ENCODE measurements at places on chromosomes 7 and 10. TPM values are rescaled to one million over a fixed set of nuclear protein-coding genes. Genes with fewer than 3 reads are reported as not detected.

DNA sequence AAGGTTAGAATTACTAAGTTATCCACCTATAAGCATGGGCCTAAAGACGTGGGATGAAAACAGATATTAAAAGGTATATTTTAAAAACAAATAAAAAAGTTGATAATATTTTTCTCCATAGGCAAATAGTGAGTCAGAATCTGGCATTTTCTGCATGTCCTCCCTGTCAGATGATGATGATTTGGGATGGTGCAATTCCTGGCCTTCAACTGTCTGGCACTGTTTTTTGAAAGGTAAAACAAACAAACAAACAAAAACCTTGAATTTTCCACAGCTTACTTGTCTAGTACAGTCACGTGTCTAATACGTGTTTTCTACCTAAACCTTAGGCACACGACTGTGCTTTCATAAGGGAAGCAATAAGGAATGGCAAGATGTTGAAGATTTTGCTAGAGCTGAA is 17.4 kb downstream of the HBP1 start:
- no peak for DNase-seq
- H3K4me1 ChIP-seq: no peaks in the 10 kb centered on the region
- H3K27ac ChIP-seq: no peak overlapping the region
- no peaks in the 10 kb centered on the region for H3K27me3 ChIP-seq
- peaks cover 5% of the 10 kb centered on the region for H3K36me3 ChIP-seq

DNA sequence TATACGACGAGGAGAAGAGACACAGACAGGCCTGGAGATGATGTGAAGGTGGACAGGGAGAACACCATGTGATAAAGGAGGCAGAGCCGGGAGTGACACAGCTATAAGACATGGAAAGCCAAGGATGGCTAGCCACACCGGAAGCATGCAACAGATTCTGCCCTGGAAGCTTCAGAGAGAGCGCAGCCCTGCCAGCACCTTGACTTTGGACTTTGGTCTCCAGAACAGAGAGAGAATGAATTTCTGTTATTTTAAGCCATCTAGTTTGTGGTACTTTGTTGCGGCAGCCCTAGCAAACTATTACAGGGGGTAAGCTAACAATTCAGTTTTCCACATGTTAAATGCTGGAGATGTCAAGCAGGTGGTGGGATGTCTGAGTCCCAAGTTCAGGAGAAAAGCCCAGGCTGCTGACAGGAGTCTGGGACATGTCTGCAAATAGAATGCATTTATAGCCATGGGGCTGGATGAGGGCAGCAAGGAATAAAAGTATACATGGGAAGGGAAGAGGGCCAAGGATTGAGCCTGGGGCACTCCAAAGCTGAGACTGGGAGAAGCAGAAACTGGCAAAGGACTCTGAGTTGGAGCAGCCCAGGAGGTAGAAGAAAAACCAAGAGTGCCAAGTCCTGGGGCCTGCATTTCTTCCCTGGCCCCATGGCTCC is 65.1 kb downstream of the ATXN7L1 start:
- no peak overlapping the region for H3K27ac ChIP-seq
- H3K36me3 ChIP-seq: peaks cover 4% of the 10 kb centered on the region
- H3K4me3 ChIP-seq: no peak overlapping the region
- DNase-seq: no peak

- no peaks in the 10 kb centered on the region for H3K27me3 ChIP-seq
- no peaks in the 10 kb centered on the region for H3K36me3 ChIP-seq
- no peak overlapping the region for H3K4me3 ChIP-seq
- DNase-seq: no peak
Measured at GRCh38 chr10:91061608-91062007, 140.7 kb upstream of the ANKRD1 start.

- no peaks in the 10 kb centered on the region for H3K27me3 ChIP-seq
- no peak overlapping the region for H3K27ac ChIP-seq
- H3K36me3 ChIP-seq: peaks cover 12% of the 10 kb centered on the region
- H3K4me3 ChIP-seq: no peak overlapping the region
- no peak for DNase-seq
Measured at GRCh38 chr10:125120053-125120710, 40.2 kb downstream of the CTBP2 start.

DNA sequence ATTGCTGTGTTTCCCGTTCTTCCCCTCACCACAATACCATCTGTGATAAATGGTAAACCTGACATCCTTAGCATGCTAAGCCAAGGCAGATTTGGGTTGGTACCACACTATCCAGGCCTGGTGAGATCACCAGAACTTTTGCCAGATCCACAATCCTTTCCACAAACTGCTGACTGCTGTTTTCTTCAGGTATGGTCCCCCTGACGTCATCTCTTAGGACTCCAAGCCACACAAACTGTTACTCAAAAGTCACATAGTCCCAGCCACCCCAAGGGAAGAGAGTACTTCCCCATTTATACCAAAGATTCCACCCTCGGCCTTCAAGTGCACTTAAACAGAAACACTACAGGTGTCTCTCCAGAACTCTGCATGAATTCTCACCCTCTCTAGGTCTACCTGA is 34.8 kb downstream of the SLC25A13 start:
- no peak overlapping the region for H3K4me3 ChIP-seq
- no peaks in the 10 kb centered on the region for H3K27me3 ChIP-seq

DNA sequence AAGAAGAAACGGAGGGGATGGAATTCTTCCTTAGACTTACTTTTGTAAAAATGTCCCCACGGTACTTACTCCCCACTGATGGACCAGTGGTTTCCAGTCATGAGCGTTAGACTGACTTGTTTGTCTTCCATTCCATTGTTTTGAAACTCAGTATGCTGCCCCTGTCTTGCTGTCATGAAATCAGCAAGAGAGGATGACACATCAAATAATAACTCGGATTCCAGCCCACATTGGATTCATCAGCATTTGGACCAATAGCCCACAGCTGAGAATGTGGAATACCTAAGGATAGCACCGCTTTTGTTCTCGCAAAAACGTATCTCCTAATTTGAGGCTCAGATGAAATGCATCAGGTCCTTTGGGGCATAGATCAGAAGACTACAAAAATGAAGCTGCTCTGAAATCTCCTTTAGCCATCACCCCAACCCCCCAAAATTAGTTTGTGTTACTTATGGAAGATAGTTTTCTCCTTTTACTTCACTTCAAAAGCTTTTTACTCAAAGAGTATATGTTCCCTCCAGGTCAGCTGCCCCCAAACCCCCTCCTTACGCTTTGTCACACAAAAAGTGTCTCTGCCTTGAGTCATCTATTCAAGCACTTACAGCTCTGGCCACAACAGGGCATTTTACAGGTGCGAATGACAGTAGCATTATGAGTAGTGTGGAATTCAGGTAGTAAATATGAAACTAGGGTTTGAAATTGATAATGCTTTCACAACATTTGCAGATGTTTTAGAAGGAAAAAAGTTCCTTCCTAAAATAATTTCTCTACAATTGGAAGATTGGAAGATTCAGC is 158.7 kb upstream of the LANCL2 start:
- H3K4me1 ChIP-seq: peaks cover 4% of the 10 kb centered on the region
- no peaks in the 10 kb centered on the region for H3K27me3 ChIP-seq
- H3K36me3 ChIP-seq: peaks cover 27% of the 10 kb centered on the region
- DNase-seq: no peak

DNA sequence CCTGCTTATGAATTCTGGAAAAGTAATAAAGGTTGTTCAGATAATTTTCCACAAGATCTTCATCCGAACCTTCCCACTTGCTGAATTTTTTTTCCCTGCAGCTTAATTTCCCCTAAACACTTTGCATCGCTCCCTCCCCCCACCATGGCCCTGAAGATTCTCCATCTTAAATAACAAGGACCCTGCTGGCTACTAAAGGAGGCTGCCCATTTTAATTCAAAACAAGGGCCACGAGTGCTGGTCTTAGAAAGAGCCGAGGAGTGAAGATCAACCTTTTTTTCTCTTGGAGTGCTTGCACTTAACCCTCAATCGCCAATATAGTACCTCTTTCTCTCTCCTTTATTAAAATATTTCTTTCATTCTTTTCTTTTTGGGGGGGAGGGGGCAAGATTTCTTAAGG is 9.2 kb upstream of the SP8 start:
- H3K4me3 ChIP-seq: no peak overlapping the region
- H3K36me3 ChIP-seq: no peaks in the 10 kb centered on the region
- DNase-seq: no peak
- H3K4me1 ChIP-seq: peaks cover 18% of the 10 kb centered on the region
- H3K27me3 ChIP-seq: peaks cover 88% of the 10 kb centered on the region

DNA sequence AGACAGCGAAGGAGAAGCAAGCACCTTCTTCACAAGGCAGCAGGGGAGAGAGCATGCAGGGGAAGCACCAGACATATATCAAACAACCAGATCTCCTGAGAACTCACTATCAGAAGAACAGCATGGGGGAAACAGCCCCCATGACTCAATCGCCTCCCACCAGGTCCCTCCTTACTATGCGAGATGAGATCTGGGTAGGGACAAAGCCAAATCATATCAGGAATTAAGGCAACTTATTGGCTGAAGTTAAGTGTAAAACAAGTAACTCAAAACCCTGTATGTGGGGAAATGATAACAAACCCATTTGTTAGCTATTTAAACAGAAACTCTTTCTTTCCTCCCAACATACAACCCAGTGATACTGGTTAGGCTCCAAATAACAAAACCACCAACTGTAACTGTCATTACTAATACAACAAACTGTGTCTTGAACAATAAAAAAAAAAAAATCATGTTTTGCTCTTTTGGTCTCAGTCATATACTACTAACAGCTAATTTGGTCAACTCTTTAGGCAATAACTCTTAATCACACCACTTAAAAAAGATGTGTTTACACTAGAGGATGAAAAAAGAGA is 57.8 kb downstream of the MINDY3 start:
- H3K4me1 ChIP-seq: no peaks in the 10 kb centered on the region
- no peaks in the 10 kb centered on the region for H3K36me3 ChIP-seq
- no peaks in the 10 kb centered on the region for H3K27me3 ChIP-seq
- H3K4me3 ChIP-seq: no peak overlapping the region
- no peak overlapping the region for H3K27ac ChIP-seq

- H3K36me3 ChIP-seq: no peaks in the 10 kb centered on the region
- H3K4me3 ChIP-seq: no peak overlapping the region
- no peaks in the 10 kb centered on the region for H3K4me1 ChIP-seq
- no peak overlapping the region for H3K27ac ChIP-seq
Measured at GRCh38 chr7:84204655-84205054, 10.1 kb upstream of the SEMA3A start.

GRCh38 chr10:10911471-10911921 is 106.2 kb upstream of the CELF2 start:
- H3K36me3 ChIP-seq: no peaks in the 10 kb centered on the region
- peak overlapping the region; percentile 71 for H3K27ac ChIP-seq
- H3K4me3 ChIP-seq: peak overlapping the region; percentile 31
- peaks cover 7% of the 10 kb centered on the region for H3K4me1 ChIP-seq

DNA sequence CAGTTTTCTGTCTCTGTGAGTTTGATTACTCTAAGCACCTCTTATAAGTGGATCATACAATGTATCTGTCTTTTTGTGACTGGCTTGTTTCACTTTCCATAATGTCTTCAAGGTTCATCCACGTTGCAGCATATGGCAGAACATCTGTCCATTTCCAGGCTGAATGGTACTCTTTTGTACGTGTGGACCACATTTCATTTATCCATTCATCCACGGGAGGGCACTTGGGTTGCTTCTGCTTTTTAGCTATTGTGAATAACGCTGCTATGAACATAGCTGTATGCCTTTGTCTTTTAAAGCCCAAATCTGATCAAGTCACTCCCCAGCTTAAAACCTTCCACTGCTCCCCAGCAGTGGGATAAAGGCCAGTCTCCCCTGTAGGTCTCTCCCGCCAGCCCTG is 31.5 kb downstream of the EGFR start:
- H3K27me3 ChIP-seq: no peaks in the 10 kb centered on the region
- no peak overlapping the region for H3K27ac ChIP-seq
- peaks cover 20% of the 10 kb centered on the region for H3K4me1 ChIP-seq
- DNase-seq: no peak

DNA sequence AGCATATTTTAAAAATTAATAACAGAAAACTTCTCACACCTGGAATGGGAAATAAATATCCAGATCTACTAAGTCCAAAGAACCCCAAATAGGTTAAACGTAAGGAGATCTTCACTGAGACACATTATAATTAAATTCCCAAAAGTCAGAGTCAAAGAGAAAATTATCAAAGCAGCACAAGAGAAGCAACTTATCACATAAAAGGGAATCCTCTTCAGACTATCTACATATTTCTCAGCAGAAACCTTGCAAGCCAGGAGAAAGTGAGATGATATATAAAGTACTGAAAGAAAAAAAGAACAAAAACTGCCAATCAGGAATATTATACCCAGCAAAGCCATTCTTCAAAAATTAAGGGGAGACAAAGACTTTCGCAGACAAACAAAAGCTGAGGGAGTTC is 756.4 kb downstream of the SUGCT start:
- DNase-seq: no peak
- no peaks in the 10 kb centered on the region for H3K4me1 ChIP-seq
- H3K27ac ChIP-seq: no peak overlapping the region

DNA sequence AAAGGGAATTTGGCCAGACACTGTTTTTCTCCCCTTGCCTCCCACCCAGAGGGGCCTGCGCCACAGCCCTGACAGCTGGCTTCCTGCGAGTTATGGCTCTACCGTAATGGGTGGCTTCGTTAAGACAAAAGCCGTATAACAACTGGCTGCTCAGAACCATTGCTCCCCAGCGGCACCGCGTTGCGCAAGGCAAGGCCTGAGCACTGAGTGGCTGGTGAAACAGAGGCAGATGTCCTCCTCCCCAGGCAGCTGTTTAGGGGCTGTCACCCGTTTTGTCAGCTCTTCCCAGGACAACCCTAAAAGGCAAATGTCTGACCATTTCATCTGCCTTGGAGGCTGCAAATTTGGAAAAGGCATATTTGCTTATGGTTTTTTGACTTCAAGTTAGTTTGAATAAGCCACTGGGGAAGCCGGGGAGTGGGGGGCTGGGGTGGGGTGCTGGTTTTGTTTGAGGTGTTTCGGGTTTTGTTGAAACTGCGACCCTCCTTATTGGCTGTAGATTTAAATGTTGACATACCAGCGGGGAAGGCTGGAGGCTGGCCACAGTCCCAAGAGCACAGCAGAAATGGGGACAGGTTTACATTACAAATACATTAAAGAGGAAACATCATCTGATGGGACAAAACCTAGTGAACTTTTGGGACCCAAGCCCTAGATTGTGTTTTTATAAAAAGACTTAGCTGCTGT is 681 bp upstream of the SPOCK2 start:
- no peak for DNase-seq
- peaks cover 9% of the 10 kb centered on the region for H3K36me3 ChIP-seq
- H3K27me3 ChIP-seq: peaks cover 5% of the 10 kb centered on the region

DNA sequence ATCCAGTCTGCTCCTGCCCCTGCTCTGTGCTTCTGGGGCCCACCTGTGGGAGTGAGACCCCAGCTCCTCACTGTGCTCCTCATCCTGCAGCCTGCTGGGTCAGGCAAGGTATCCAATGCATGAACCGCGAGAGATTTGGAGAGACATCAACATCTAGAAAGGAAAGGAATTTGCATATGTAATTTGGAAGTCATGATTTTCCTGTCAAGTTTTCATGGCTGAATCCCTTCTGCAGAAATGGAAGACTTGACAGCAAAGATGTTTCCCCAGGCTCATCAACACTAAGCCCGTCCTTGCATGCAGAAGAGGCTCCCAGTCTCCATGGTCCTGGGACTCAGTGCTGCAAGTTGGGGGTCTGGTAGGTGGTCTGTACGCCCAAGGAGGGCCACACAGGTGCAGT is 176.9 kb upstream of the GRB10 start:
- no peak overlapping the region for H3K4me3 ChIP-seq
- H3K27me3 ChIP-seq: no peaks in the 10 kb centered on the region
- peaks cover 8% of the 10 kb centered on the region for H3K4me1 ChIP-seq
- no peaks in the 10 kb centered on the region for H3K36me3 ChIP-seq
- no peak for DNase-seq

The TMEM106B gene
- polyA plus RNA-seq: 40.9 TPM
